ENCODE measurements at places on chromosomes 5 and 9.

DNA sequence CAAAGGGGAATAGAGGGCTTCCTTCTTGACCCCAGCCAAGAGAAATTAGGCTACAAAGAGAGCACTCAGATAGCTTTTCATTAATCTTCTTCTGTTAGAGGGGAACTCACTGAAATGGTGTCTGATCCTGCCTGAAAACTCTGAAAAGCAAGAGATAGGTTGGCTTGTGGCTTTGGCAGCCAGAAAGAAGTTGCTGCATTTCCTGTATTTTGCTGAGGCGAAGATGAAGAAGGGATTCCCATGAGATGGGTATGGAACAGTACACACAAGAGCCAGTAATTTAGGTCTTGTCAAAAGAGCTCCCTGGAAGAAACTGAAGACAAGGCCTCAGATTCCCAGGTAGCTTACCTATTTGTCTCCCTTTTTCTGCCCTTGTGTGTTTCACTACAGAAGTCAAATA is 120.9 kb upstream of the TARS1 start:
- DNase-seq, result no peak

DNA sequence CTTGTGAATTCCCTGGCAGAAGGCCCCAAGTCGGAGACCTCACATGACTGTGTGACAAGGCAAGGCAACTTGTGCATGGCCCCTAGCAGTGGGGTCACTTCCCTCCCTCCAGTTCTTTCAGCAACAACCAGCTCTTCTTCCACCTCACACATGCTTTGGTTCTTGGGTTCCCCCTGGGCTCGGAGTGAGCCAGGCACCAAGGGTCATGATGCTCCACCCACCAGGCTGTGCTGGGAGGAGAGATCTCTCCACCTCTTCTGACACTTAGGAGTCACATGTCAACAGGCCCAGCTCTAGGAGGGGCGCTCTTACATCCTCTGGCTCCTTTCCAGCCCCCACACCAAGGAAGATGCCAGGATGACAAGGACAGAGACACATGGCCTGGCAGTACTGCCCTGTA is 56.7 kb downstream of the CDH6 start:
- no peak for DNase-seq

GRCh38 chr5:120803282-120803681 is 339.2 kb downstream of the PRR16 start:
- no peak for DNase-seq

GRCh38 chr9:35756275-35757225 is 2.5 kb upstream of the MSMP start:
- peak; percentile 64 for DNase-seq

GRCh38 chr5:142276517-142276916 is 48.3 kb downstream of the SPRY4 start:
- DNase-seq, result no peak

- DNase-seq, result no peak
Measured at GRCh38 chr5:32869216-32869615, 158.1 kb downstream of the NPR3 start.

Data from effector memory CD8-positive, alpha-beta T cell (primary cell).